Pons (tissue), 1 donor: ENCODE measurements at places on chromosomes 12 and 14.

DNA sequence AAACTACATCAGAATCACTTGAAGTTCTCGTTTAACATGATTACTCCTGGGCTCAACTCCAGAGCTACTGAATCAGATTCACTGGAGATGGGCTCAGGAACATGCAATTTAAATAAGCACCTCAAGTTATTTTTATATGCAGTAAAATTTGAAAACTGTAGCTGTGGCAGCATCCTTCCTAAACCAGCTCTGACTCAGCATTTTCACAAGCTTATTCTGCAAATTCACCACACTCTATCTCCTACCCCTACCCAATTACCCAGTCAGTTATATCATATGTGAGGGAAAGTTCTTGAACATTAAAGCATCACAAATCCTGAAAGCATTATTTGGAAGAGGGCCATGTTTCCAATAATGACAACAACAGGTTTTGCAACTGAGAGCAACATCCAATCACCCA is 24.2 kb upstream of the LRRC9 start:
- no peak for DNase-seq

- DNase-seq: peak; percentile 91
Measured at GRCh38 chr12:32455607-32456071, 56.3 kb downstream of the FGD4 start.

GRCh38 chr14:68396461-68396860 is 396.4 kb downstream of the ZFP36L1 start:
- DNase-seq: no peak

GRCh38 chr12:68137335-68137830 is 22.2 kb downstream of the IFNG start:
- no peak for DNase-seq

GRCh38 chr14:51674294-51675002 is 22.7 kb downstream of the FRMD6 start:
- DNase-seq: no peak

GRCh38 chr12:48285751-48286650 is 64.7 kb downstream of the ZNF641 start:
- DNase-seq: no peak

- DNase-seq: no peak
Measured at GRCh38 chr12:104243551-104243950, 28.0 kb downstream of the TXNRD1 start.

- DNase-seq: no peak
Measured at GRCh38 chr14:58805057-58805456, 167.3 kb downstream of the DACT1 start.
